ENCODE measurements at places on chromosomes 6 and 20. TPM values are rescaled to one million over a fixed set of nuclear protein-coding genes. Genes with fewer than 3 reads are reported as not detected.
A peak's percentile ranks its signal among the peaks of the same experiment; 100 is the strongest.

- no peak for DNase-seq
Measured at GRCh38 chr20:3077618-3078134, 6.3 kb downstream of the OXT start.

DNA sequence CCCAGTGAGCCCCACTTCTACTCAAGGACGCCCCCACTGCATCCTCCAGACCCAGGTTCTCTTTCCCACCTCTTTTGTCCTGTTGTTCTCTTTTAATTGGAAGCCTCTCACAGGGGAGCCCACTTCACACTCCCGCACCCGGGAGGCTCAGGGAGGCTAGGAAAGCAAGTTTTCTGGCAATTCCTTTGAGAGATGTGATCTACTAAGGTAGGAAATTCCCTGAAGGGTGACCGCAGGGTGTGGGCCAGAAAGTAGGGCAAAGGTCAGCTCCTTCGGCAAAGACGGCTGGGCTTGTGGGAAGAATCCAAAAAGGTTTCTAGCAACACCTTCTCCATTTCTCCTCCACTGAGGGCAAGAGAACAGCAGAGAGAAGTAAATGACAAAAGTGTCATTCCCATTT is 98.1 kb upstream of the PTPN1 start:
- no peak for DNase-seq

DNA sequence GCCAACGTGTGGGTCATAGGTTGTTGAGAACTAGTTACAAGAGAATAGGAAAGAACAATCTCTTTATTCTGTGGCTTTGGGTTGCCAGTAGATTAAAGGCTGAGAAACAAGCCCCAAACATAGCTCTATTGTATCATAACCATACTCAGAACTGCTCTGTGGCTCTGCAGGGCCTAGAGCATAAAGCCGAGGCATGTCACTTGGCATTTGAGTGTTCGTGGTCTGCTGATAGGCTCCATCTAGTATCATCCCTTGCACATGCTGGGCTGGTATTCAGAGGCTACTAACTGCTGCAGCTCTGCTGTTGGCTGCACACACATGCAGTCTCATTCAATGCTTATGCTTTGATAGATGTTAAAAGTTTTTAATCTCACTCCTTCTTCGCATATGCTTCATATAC is 157.9 kb downstream of the OGFRL1 start:
- DNase-seq, result no peak

DNA sequence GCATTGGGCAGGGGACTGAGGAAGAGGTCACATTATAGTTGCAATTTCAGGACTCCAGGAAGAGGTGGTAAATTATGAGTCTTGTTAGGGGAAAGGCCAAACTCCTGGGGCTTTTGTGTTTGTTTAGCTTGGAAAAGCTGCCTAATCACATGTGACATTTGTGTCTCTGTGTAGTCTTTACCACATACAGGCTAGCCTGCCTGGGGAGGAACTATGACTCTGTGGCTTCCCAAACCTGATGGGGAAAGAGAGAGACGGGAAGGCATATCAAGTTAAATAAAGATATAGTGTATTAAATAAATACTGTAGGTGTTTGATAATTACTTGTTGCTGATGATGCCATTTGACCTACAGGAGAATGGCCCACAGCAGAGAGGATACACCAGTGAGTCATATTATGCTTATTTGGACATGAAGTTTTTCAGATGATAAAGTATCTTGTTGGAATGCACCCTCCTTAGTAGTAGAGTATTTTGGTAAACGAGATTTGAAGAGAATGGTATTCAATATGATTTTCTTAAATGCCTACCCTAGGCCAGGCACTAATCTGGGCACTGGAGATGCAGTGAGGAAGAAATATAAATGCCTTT is 4.0 kb downstream of the BLTP3A start:
- no peak for DNase-seq

- DNase-seq, result peak; percentile 31
Measured at GRCh38 chr6:113396730-113397129, 460.4 kb upstream of the MARCKS start.

Gene PPP1R3G
- total RNA-seq, result 0.45 TPM

Gene TMEM151B
- not detected for total RNA-seq

DNA sequence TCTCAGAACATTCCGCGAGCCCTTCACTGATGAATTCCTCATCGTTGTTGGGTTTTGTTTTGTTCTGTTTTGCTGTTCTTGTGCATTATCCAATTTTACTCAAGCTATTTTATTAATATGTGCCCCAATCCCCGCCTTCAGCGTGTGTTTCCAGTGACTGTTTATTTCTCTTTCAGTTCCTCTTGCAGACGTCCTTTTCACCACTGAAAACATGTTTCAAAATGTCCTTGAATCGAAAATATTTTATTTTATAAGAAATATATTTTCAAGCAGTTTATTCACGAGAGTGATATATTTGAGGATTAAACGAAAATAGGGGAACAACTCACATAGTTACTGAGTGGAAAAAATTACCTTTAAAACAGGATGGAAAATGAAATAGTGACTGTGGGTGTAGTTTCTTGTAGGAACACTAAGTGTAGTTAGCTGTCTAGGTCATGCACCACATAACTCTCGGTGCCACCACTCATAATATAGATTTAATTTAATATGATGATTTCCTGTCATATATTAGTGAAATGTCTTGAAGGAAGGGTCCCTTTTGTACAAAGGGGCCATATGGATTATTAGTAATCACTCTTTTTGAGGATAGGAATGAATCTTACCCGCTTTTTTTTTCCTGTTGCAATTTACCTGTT is 45.3 kb upstream of the HDDC2 start:
- no peak for DNase-seq

DNA sequence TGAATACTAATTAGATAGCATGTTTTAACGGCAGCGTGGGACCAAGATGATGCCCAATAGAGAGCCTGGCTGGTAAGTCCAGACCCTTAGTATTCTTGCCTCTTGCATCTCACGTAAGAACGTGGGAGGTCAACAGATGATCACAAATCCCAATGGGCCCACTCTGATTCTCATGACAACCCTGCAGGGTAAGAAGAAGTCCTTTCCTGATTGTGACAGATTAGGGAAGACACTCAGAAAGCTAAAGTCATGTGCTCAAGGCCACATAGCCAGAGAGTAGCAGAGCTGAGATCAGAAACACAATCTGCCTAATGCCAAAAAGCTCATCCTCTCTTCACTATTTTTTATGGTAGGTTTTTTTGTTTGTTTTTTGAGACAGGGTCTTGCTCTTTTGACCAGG is 103.8 kb downstream of the RALGAPA2 start:
- no peak for DNase-seq

- peak; percentile 41 for DNase-seq
Measured at GRCh38 chr6:155142168-155143028, 121.4 kb upstream of the CLDN20 start.

- no peak for DNase-seq
Measured at GRCh38 chr6:165117121-165117520, 192.3 kb downstream of the C6orf118 start.

Gene SRMS
- not detected for total RNA-seq

- no peak for DNase-seq
Measured at GRCh38 chr6:117326396-117326795, 61.0 kb downstream of the VGLL2 start.

Gene SOBP
- total RNA-seq, result 16.9 TPM

DNA sequence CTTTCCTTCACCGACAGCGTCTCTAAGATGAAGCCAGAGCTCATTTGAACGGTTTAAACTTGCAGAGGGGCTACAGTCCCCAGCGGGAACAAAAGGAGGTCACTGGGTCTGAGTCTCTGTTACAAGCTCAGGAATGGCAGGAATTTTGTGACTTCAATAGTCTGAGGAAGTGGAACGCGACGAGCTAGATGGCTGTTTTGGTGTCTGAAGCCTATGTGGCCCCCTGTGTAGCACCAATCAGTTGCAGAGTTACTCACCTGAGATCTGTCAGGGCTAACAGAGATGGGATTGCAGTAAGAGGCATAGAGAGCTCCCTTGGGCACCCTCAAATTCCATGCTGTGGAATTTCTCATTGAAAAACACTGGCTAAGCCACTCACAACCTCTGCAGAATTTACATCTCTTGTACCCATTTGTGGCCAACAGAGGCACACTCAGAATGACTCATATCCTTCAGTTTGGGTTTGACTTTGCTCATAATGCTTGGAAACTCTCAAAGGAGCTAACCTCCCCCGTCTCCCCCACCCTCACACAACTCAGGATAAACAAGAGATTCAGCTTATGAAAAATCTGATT is 7.1 kb upstream of the TCP11 start:
- DNase-seq, result no peak

Gene SLC35F1
- total RNA-seq, result 6.8 TPM

Gene TP53TG5
- not detected for total RNA-seq

- no peak for DNase-seq
Measured at GRCh38 chr20:44752099-44752931, 6.7 kb downstream of the KCNK15 start.

DNA sequence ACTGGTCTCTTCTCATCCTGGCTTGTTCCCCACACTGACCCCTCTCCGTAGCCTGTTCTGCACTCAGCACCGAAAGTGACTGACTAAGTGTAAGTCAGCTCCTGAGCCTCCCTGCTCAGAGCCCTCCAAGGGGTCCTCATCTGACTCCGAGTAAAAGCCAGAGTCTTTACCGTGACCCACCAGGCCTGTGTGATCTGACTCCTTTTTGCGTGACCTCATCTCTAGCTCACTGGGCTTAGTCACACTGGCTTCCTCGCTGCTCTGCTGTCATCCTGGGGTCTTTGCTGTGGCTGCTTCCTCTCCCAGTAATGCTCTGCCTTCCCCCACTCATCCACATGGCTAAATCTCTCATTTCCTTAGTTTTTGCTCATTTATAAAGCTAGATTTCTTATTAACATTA is 116.6 kb downstream of the PLCB4 start:
- DNase-seq, result no peak

DNA sequence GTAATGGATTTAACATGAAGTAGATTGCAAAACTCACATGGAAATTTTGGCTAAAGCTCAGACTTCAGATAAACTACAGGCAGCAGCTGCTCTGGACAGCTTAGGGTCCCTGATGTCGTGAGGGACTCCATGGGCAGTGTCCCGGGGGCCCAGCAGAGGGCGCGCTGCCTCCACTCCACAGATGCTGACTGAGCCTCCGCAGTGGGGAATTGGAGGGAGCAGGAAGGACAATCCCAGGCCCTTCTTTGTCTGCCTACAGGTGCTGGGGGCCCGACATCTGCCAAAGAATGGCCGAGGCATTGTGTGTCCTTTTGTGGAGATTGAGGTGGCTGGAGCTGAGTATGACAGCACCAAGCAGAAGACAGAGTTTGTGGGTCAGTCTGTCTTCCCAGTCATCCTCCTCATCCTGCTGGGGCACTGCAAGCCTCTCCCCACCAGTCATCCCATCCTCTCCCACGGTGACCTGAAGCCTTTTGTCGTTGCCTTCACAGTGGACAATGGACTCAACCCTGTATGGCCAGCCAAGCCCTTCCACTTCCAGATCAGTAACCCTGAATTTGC is 35.9 kb downstream of the PLCG1 start:
- DNase-seq, result peak; percentile 93

DNA sequence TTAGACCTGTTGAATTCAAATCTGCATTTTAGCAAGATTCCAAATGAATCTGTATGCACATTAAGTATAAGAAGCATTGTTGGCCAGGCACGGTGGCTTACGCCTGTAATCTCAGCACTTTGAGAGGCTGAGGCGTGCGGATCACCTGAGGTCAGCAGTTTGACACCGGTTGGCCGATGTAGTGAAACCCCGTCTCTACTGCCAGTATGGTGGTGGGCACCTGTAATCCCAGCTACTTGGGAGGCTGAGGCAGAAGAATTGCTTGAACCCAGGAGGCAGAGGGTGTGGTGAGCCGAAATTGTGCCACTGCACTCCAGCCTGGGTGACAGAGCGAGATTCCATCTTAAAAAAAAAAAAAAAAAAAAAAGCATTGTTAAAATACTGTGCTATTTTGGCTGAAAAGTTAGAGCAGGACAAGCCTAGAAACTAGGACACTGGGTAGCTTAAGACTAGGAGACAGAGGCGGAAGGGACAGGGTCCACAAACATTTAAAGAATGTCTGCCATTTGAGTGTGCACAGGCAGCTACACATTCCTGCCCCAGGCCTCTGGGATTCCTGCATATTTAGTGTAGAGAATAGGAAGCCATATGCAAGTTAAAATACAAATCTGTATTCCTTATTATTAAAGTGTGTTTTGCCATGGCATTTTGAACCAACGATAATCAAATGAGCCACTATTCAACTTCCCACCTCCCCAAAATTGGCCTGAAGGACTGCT is 45.1 kb upstream of the EEF1A1 start:
- no peak for DNase-seq

Gene CASS4
- 3.7 TPM for total RNA-seq

DNA sequence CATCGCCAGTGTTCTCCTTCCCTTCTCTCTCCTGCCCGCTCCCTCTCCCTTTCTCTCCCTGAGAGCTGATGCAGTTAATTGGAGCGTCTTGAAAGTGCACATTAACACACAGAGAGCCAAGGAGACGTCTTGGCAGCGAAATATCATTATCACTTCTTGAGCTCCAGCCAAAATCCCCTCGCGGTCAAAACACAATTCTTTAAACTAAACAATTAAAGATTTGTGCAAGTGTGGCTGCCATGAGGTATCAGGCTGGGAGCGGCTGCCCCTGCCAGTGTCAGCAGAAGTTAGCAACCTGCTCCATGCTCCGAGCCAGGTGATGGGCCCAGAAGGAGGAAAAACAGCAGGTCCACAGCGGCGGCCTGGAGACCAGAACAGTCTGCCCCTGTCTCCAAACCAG is 100.9 kb upstream of the FOXP4 start:
- DNase-seq, result peak; percentile 71

DNA sequence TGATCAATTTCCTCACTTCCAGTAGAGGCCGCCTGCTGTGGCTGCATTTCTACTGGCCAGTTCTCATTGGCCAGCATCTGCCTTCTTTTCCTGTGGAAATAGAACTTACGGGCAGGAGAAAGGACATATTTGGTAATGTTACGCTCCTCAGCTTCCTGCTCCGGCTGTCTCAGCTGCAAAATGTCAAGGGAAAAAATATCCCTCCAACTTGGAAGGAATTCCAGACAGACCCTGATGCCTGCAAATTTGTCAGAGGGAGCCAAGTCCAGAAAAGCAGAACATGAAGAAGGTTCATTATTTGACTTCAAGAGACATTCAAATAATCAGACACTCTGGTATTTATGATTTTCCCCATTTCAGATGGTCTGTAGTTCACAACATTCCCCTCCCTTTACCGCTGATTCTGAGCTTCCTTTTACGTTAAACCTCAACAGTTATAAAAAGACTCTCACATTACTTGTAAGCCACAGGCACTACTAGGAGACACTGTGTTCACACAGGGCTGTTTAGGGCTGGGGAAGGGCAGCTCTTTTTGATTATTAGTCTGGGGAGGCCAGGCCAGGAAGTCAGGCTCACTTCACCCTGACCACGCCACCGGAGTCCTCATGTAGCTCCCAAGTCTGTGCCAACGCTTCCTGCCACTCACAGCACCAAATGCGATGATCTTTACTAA is 179.6 kb upstream of the CCN2 start:
- DNase-seq, result peak; percentile 82

- no peak for DNase-seq
Measured at GRCh38 chr20:52801628-52802006, 170.5 kb upstream of the TSHZ2 start.

Gene BIRC7
- not detected for total RNA-seq

GRCh38 chr20:63958964-63959698 is 2.9 kb upstream of the UCKL1 start:
- no peak for DNase-seq

GRCh38 chr6:25027221-25027916 is 91.6 kb upstream of the RIPOR2 start:
- peak; percentile 39 for DNase-seq

Gene GPR6
- not detected for total RNA-seq

All from stomach (tissue), 19 donors.